Neuronal stem cell (in vitro differentiated cells): ENCODE measurements at places on chromosomes 12 and 14.

GRCh38 chr14:24612196-24612595 lies 2.7 kb upstream of the GZMH start:
- no peak for DNase-seq

DNA sequence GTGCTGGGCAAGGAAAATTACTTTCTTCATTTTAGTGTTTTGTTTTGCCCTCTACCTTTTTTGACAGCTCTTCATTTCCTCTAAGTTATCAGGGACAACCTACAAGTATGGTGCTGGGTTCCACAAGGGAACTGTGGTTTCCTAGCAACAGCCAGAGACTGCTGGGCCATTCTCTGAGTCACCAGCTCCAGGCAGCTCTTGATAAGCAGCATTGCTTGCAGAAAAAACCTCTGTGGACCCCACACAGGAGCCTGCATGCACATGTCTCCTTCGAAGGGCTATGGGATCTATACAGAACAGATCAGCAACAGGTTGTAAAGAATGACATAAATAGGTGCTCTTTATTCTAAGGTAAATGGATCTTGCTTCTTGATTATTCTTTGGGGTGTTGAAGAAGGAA lies 81.0 kb upstream of the CCDC196 start:
- no peak for DNase-seq

DNA sequence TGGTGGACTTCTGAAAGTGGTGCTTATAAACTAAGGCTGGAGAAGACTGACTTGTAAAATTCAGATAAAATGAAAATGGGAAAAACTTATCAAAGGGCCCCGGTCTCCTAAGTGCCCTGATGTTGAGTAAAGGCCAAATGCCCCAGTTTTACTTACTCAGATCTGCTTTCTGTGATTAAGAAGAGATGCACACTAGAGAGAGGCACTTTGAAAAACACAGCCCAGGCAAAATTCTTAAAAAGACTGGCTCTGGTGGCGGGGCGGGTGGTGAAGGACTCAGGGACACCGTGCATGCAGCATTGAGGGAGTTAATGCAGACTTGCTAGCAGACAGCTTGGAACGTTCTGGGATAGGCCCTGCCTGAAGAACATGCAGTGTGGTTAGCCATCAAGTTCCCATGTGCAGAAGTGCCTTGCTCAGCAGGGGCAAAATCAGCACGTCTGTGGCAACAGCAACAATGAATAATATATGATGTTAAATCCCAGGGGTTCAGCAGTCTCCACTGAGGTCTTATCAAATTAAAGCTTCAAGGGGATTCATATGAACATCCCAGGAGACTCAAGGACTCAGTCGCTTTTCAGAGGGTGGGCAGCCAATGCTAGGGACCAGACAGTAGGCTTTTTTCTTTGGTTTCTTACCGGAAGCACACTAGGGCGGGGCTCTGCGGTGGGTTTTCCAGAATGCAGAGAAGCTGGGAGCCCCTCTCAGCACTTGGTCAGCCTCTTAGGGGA lies 105.0 kb downstream of the DAD1 start:
- DNase-seq, result no peak

GRCh38 chr12:70686299-70686698 lies 49.1 kb upstream of the PTPRB start:
- DNase-seq, result no peak

DNA sequence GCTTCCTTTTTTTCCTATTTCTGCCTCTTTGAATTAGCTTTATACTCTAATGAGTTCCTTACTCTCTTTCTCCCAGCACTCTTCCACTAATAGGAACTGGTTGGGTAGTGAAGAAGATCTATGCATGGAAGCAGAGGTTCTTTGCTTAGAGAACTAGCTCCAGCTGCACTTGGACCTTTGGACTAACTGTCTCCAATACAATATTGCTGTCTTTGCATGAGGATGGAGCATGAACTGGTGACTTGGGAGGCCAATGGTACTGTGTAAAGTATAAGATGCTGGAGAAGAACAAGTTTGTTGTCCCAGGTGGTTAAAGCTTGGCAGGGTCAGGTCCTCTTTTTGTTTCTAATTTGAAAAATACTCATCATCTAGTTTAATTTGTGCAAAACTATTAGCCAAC lies 2.4 kb upstream of the GLS2 start:
- DNase-seq, result no peak

GRCh38 chr14:61712137-61712536 lies 16.8 kb downstream of the HIF1A start:
- DNase-seq, result no peak

GRCh38 chr12:93886533-93887511 lies 209.6 kb downstream of the CRADD start:
- no peak for DNase-seq

GRCh38 chr12:124523071-124523470 lies 44.3 kb downstream of the NCOR2 start:
- DNase-seq, result no peak

DNA sequence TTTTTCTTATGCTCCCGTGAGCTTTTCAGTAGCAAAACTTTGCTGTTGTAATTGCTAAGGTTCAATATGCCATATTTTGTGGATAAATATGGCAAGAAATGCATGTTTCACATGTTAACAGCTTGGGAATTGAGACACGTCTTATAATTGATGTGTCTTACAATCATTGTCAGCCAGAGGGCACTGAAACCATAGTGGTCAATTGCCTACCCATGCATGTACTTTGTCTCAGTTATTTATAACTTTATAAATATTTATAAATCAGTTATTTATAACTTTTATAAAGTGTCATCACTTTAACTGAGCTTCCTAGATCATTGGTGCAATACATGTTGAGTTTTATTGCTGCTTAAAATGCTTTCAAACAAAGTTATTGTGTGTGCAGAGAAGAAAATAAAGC lies 82.0 kb downstream of the CATSPERB start:
- DNase-seq, result no peak

DNA sequence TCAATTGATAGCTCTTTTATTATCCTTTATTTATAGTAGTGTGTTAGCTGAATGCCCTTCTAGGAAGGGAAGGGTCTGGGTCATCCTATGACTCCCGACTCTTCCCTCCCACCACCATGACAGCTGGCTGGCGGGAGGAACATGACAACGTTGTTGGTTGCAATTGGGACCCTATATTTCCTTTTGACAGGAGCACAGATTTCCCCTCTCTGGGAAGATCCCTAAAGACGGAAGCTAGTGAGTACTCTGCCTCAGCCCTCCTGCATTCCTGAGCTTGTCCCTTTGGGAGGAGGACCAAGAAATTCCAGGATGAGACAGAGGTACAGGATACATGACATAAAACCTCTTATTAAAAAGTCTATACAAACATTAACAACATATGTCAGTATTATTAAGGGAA lies 485.4 kb downstream of the NAV3 start:
- DNase-seq, result no peak

GRCh38 chr14:56004786-56005185 lies 113.4 kb upstream of the PELI2 start:
- no peak for DNase-seq
